ENCODE measurements at places on chromosomes 5 and 9.
A peak's percentile ranks its signal among the peaks of the same experiment; 100 is the strongest.

GRCh38 chr5:154403234-154403633 is 42.6 kb upstream of the SAP30L start:
- no peak for DNase-seq

- DNase-seq = no peak
Measured at GRCh38 chr9:95116808-95117204, 200.7 kb downstream of the FANCC start.

- peak; percentile 95 for DNase-seq
Measured at GRCh38 chr5:142830241-142831008, 60.2 kb downstream of the ARHGAP26 start.

DNA sequence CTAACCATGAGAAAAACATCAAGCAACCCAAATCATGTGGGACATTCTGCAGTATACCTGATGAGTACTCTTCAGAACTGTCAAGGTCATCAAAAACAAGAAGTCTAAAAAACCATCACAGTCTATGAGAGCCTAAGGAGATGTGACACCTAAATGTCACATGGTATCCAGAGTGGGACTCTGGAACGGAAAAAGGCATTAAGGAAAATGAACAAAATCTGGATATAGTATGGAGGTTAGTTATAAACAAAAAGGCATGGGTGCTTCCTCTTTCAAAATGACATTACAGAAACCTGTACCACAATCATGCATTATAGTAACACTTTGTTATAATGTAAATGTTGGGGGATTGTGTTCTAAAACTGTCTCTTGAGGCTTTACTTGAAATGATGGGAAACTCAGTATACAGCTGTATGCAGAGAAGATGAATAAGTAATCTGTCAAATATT is 47.4 kb downstream of the PRKACG start:
- DNase-seq = no peak

DNA sequence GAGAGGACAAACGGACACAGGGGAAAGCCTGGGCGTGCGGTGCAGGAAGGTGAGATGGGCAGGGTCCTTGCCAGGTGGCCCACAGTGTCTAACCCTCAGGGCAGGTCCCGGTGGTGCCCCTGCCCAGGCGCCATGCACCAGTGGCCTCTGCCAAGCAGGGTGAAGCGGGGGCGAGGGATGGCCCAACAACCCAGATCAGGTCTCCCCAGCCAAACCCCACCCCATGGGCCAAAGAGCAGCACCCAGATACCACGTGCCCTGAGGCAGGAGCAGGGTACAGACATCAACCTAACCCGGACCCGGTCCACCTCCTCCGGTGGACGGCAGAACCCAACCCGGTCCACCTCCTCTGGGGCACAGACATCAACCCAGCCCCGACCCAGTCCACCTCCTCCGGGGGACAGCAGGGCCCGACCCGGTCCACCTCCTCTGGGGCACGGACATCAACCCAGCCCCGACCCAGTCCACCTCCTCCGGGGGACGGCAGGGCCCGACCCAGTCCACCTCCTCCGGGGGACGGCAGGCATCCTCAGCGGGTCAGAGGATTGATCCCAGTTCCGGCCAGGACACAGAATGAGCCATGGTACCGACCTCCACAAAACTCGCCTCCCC is 12.8 kb downstream of the SLC12A7 start:
- no peak for DNase-seq

DNA sequence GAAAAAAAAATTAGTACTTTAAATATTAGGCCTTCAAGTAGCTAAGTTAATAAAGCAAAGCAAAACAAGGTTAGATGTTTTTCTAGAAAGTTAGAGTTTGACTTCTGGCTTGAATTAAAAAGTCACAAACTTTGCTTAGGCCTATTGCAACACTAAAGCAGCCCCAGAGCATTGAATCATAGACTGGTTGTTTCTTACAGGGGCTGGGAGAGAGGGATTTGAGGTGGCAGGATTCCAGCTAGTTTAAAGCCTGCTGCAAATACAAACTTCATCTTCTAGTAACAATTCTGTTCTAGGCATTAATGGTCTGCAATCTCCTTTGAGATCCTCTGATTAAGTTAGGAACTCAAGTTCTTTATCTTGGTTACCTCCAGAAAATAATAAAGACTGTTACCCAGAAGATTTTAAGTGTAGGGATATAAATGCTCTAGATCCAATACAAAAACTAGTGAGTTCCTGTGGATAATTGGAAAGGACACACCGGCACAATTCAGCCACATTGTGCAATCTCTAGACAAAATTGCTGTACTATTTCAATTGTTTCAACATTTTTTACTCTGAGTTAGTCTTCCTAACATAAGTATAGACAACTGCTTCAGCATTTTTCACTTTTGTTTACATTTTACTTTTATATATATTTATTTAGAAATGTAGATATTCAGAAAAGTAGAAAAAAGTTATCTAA is 12.6 kb downstream of the OR13C5 start:
- peak; percentile 54 for DNase-seq

GRCh38 chr9:1051584-1052275 is 1.6 kb downstream of the DMRT2 start:
- no peak for DNase-seq

GRCh38 chr9:137168573-137168903 is 1.3 kb downstream of the LRRC26 start:
- no peak for DNase-seq

DNA sequence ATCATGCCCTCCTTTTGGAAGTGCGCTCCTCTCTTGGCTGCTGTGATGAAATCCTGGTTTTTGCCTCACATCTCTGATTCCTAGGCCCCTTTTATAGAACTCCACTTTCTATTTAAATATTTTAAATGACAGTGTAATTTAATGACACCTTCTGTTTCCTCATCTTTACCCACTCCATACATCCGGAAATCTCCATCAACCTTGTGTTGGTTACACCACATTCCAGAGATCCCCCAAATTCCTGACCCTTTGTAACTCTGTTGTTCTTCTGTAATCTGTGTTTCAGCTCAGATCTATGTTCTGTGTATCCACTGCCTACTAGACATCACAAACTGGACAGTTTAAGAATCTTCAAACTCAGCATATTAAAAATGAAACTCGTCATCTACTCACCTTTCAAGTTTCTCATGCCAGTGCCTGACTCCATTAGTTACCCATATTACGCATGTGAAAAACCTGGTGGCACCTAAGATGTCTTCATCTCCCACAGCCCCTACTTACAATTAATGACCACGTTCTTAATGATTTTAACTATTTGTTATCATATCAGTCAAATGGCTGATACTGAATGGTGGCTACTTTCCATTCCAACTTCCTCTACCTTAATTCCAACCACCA is 25.1 kb downstream of the PARP8 start:
- no peak for DNase-seq

DNA sequence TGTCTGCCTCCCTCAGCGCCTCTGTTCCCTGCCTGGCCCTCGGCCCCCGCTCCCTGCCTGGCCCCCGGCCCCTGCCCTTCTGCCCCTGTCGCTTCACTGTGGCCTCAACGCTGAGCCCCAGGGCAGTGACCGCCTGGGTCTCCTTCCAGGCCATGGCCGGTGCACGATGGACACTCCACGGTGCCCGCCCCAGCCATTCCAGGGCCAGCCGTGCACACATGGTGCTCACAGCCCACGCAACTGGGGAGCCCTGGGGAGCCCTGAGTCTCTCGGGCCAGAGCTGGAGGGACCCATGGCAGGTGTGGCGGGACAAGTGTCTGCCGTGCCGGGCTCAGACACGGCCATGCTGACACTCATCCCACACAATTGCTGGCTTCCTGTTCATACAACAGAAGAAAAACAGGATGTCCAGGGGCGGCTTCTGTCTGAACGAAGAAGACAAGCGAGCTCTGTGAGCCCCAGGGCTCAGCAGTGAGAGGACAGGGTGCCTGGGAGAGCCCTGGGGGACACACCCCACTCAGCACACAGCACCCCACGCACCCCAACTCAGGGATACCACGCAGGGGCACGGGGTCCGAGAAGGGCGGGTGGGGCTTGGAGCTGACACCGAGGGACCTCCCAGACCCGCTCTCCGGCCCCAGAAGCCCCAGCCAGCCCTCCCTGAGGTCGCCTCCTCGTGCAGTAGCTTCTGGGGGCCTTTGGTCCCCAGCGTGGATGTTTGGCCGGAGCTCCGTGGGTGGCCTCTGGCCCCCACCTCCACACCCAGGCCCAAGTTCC is 35.7 kb downstream of the EXD3 start:
- peak; percentile 31 for DNase-seq

- DNase-seq = peak; percentile 80
Measured at GRCh38 chr9:98551511-98552286, 157.0 kb downstream of the GABBR2 start.

DNA sequence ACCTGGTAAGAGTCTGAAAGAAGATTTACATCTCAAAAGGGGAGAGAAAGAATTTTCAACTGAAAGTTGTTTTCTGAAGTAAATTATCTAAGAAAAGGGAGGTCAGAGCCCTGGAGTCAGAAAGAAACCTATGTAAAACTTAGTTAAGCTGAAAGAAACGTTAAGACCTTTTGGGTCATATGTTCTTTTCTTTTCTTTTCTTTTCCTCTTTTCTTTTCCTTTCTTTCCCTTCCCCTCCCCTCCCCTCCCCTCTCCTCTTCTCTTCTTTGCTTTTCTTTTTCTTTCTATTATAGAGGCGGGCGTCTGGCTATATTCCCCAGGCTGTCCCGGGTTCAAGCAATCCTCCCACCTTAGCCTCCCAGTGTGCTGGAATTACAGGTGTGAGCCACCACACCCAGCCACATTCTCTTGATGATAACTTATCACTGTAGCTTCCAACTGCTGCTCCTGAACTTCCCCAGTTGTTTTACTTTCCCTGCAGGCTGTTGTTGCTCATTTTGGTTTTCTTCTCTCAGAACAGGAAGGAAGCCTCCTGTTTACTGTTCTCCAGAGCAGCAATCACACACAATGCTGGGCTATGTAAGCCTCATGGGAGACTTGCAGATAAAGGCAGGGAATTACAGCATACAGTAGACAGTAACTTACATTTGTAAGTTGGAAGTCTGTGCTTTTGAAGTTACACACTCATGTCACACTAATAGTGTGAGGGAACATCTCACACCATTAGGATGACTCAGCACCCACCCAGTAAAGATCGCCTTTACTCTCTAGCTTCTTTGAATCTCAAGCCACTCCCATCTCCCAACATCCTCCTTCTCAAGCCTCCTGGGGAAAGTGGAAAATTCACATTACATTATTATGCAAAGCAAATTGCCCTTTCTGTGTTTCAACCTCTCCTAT is 2216.6 kb upstream of the WWC1 start:
- DNase-seq = no peak

- no peak for DNase-seq
Measured at GRCh38 chr5:160629003-160629402, 207.3 kb downstream of the PTTG1 start.

- no peak for DNase-seq
Measured at GRCh38 chr5:40361378-40361777, 318.3 kb upstream of the PTGER4 start.

DNA sequence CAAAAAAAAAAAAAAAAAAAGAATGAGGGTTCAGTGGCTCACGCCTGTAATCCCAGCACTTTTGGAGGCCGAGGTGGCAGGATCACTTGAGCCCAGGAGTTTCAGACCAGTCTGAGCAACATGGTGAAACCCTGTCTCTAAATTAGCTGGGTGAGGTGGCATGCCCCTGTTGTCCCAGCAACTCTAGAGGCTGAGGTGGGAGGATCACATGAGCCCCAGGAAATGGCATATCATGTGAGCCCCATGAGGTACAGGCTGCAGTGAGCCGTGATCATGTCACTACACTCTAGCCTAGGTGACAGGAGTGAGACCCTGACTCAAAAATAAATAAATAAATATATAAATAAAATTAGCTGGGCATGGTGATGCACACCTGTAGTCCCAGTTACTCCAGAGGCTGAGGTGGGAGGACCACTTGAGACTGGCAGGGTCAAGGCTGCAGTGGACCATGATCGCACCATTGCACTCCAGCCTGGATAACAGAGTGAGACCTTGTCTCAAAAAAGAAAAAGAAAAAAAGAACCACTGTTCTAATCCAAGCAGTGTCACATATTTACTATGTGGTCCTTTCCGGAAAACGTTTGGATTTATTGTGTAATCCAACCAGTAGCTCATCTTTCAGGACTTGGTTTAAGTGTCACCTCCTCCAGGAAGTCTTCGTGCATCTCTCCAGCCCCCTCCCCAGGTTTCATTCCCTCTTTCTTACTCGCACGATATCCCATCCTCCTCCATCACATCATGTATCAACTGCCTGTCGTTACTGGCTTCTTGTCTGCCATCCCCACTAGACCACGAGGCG is 12.3 kb upstream of the SPOUT1 start:
- DNase-seq = no peak

GRCh38 chr5:67031692-67032091 is 164.9 kb downstream of the CD180 start:
- DNase-seq = peak; percentile 58

DNA sequence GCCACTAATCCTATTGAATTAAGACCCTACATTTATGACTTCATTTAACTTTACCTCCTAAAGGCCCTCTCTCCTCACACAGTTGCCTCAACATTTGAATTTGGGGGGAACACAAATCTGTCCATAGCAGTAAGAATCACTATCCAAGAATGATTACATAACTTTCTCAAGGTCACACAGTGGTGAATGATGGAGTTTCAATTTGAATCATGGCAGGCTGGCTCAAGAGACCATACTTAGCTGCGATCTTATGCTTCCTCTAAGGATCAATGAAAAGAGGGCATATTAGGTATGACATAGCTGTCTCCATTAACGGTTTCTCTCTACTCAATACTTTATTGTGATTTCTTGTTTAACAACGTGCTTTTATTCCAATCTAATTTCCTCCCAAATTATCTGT is 44.1 kb upstream of the PDE4D start:
- DNase-seq = no peak

GRCh38 chr9:6842584-6842947 is 84.8 kb downstream of the KDM4C start:
- DNase-seq = peak; percentile 56

DNA sequence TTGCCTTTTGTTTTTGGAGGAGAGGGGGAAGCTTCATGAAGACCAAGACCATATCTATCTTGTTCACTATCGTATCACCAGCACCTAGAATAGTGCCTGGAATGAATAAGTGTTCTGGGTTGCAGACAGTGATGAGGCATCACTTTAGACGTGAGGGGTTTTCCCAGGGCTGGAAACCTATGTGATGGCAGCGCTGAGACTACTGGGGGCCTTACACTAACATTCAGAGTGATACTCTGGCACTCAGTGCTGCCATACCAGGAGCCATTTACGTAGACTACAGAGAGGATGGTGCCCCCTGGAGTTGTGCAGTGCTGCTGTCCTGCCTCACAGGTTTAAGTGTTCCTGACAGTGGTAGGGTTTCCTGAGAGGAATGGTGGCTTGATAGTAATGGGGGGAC is 6.9 kb downstream of the CCL19 start:
- no peak for DNase-seq

GRCh38 chr5:33341351-33341750 is 99.4 kb upstream of the TARS1 start:
- no peak for DNase-seq

GRCh38 chr9:137756045-137756744 is 121.4 kb upstream of the CACNA1B start:
- no peak for DNase-seq

GRCh38 chr9:30774326-30774725 is 1610.1 kb upstream of the ACO1 start:
- no peak for DNase-seq

- DNase-seq = no peak
Measured at GRCh38 chr5:26761045-26761444, 277.3 kb downstream of the CDH9 start.

- peak; percentile 2 for DNase-seq
Measured at GRCh38 chr9:71048280-71048679, 73.1 kb downstream of the TRPM3 start.
